ENCODE measurements at places on chromosomes 7 and 10.

DNA sequence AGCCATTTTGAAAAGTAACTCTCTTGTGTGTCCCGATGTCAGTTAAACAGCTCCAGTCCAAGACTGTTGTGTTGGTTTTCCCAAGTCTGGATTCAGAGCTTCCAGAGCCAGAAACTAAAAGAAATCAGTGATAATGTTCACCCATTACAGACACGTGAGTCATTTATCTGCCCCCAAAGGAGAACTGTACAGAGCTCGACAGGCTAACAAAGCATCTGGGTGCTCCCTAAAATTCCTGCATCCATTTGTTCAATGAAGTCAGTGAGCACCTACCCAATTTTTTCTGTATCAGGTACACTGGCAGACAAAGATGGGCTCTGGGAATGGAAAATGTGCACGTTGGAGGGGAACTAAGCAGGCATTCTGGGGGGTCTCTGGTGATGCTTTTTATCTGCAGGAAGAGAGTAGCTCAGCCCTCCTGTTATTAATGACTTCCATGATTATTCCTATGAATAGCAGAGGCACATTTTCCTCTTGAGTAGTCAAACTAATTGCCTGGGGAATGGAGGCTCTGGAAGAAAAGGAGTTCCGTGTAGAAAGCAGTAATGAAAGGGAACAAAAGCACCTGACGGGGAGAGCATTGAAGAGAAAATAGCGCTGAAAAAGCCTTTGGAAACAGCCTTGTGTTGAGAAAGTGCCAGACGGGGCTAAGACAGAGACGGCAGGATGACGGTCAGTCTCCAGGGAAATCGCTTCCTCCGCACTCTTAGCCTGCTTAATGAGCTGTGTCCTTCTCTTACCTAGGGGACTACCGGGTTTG lies 75.3 kb downstream of the GAD2 start:
- no peak for DNase-seq
- no peaks in the 10 kb centered on the region for H3K4me1 ChIP-seq
- H3K27me3 ChIP-seq, result peaks cover 14% of the 10 kb centered on the region
- H3K4me3 ChIP-seq, result no peak overlapping the region
- no peaks in the 10 kb centered on the region for H3K36me3 ChIP-seq

DNA sequence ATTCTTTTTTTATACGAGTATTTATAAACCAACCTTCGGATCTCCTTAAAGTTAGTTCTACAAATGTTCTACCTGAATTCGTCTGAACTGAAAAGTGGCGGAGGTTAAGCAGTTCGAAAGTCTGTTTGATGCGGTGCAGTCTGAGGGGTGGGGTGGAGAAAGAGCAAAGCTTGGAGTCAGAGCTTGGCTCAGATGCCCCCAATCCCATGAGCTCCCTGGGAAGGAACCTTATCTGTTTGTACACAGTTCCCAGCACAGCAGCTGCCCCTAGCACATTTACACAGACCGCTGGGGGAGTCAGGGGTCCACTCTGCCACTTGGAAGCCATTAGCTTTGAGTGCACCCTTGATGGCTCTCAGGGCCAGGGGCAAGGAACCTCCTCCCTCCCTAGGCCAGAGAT lies 30.8 kb downstream of the CPXM2 start:
- DNase-seq, result no peak
- H3K36me3 ChIP-seq, result no peaks in the 10 kb centered on the region
- no peaks in the 10 kb centered on the region for H3K27me3 ChIP-seq
- no peak overlapping the region for H3K27ac ChIP-seq
- no peaks in the 10 kb centered on the region for H3K4me1 ChIP-seq

GRCh38 chr7:514651-515598 lies 4.7 kb downstream of the PDGFA start:
- no peak overlapping the region for H3K4me3 ChIP-seq
- H3K36me3 ChIP-seq, result no peaks in the 10 kb centered on the region
- no peak overlapping the region for H3K27ac ChIP-seq
- H3K27me3 ChIP-seq, result peaks cover 54% of the 10 kb centered on the region
- H3K4me1 ChIP-seq, result peaks cover 8% of the 10 kb centered on the region

DNA sequence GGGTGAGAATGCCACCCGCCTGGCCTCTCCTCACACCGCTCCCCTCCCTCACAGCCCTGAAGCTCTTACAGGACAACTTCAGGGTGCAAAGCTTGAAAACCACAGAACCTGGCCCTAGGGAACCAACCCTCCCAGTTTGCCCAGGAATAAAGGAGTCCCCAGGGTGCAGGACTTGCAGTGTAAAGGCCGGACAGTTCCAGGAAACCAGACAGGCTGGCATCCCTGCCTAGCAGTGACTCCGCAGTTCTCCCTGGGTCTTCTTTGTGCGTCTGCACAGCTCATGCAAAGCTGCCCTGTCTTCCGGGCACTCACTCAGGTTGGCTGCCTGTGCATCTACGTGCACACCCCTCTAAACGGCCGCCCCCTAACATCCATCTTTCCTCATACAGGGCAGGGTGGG lies 36.1 kb downstream of the HSPA12A start:
- peaks cover 71% of the 10 kb centered on the region for H3K27me3 ChIP-seq
- no peaks in the 10 kb centered on the region for H3K36me3 ChIP-seq

GRCh38 chr7:23098460-23098859 lies 7.1 kb upstream of the KLHL7 start:
- H3K4me3 ChIP-seq, result no peak overlapping the region
- H3K27ac ChIP-seq, result no peak overlapping the region
- H3K4me1 ChIP-seq, result no peaks in the 10 kb centered on the region
- H3K36me3 ChIP-seq, result no peaks in the 10 kb centered on the region

DNA sequence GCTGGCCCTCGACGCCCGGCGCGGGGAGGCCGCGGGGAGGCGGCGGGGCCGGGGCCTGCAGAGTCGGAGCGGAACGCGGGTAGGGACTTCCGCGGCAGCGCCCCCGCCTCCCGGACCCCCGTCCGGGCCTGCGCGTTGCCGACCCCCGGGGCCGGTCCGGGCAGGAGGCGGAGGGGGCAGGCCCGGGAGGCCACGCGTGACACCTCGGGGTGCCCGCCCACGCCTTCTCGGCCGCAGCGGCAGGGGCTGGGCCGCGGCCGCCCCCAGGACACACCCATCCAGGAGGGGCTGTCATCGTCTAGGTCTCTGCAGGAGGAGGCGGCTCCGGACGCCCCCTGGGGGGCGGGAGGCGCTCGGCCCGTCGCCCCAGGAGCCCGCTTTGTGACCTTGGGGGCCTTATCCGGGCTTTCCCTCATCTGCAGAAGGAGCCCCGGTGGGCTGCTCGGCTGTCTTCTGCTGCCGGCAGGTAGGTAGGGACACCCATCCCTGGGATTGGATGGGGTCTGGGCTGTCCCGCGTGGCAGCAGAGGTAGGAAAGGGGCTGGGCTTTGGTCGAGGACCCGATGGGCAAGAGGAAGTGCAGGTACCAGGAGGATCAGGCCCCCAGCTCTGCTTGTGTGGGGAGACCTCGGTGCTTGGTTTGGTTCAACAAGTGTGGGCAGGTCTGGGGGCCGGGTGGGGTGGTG lies 569 bp downstream of the ZNF316 start:
- peaks cover 29% of the 10 kb centered on the region for H3K4me1 ChIP-seq
- peak overlapping the region; percentile 82 for H3K4me3 ChIP-seq
- H3K27me3 ChIP-seq, result peaks cover 9% of the 10 kb centered on the region
- H3K27ac ChIP-seq, result peak overlapping the region; percentile 87
- peaks cover 34% of the 10 kb centered on the region for H3K36me3 ChIP-seq

DNA sequence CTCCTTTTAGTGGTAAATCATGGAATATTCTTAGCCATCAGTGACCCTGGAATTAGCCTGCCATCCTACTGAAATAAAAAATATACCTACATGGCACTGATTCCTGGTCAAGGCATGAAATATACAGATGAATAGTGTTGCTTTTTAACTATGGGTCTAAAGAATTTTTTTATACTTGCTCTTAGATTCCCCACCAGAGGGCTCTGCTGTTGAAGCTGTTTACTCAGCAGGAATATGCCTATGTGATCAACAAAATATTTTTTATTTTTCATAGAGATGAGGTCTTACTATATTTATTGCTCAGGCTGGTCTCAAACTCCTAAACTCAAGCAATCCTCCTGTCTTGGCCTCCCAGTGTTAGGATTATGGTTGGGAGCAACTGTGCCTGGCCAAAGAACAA lies 13.5 kb downstream of the ZC3HC1 start:
- peaks cover 25% of the 10 kb centered on the region for H3K36me3 ChIP-seq
- no peak overlapping the region for H3K4me3 ChIP-seq
- DNase-seq, result no peak
- no peak overlapping the region for H3K27ac ChIP-seq
- no peaks in the 10 kb centered on the region for H3K4me1 ChIP-seq
- H3K27me3 ChIP-seq, result no peaks in the 10 kb centered on the region

- no peak for DNase-seq
- H3K36me3 ChIP-seq, result peaks cover 20% of the 10 kb centered on the region
- peaks cover 22% of the 10 kb centered on the region for H3K4me1 ChIP-seq
- H3K27ac ChIP-seq, result no peak overlapping the region
- H3K4me3 ChIP-seq, result no peak overlapping the region
Measured at GRCh38 chr7:2022737-2023250, 210.0 kb downstream of the MAD1L1 start.

DNA sequence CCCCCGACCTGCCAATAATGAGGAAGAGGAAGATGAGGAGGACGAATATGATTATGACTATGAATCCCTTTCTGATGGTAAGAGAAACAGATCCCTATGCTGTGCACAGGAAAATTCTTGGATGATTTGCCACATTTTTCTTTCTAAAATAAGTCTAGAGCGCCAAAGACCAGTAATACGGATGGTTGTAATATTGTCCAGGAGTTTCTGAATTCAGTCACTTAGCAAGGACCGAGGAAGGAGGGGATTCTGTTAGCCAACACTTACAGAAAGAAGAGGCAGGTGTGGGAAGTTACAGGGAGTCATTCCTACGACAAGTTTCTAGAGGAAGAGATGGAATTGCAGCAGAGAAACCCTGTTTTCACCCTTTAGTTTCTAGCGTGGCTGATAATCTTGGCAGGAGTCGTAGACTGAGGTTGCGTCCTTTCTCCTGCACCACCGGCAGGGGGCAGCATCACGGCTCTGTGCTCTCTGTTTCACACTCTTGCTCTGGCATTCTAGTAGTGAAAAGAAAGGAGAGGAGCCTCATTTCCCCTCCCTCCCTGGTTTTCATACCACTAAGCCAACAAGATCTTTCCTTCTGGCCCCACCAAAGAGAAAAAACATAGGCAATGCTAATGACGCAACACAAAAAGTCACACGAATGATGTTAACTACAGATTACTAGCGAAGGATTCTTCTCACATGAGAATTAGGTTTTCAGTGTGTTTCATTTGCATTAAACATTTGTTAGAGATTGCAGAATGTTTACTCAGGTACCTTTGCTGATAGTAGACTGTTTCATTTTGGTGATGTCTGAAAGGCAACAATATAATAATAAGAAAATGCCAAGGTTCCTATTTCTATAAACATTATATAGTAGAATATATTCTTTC lies 82.7 kb downstream of the NOC3L start:
- peak; percentile 74 for DNase-seq
- no peak overlapping the region for H3K27ac ChIP-seq
- no peaks in the 10 kb centered on the region for H3K36me3 ChIP-seq
- no peaks in the 10 kb centered on the region for H3K4me1 ChIP-seq
- no peak overlapping the region for H3K4me3 ChIP-seq

- no peaks in the 10 kb centered on the region for H3K36me3 ChIP-seq
- peaks cover 6% of the 10 kb centered on the region for H3K4me1 ChIP-seq
- peaks cover 3% of the 10 kb centered on the region for H3K27me3 ChIP-seq
- peak; percentile 5 for DNase-seq
- no peak overlapping the region for H3K4me3 ChIP-seq
Measured at GRCh38 chr10:48465860-48466521, 138.9 kb downstream of the ARHGAP22 start.

- H3K27me3 ChIP-seq, result no peaks in the 10 kb centered on the region
- H3K4me3 ChIP-seq, result no peak overlapping the region
- H3K4me1 ChIP-seq, result no peaks in the 10 kb centered on the region
- no peaks in the 10 kb centered on the region for H3K36me3 ChIP-seq
Measured at GRCh38 chr10:98878921-98879320, 356.7 kb downstream of the HPSE2 start.

DNA sequence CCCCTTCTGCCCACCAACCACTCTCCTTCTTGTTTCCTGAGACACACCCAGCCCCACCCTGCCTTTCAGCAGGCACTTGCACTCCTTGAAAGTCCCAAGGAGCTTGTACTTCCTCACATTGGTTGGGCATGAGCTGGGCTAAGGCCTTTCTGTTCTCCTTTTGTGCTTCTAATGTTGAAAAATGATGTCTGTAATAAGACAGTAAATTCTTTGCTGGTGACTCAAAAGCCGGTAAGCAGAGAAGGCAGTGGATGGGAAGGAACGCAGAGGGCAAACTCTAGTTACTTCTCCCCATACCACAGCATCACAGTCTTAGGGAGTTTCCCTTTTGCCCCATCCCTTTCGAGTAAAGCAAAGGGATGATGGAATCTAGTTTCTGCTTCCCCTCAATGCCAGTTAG lies 185.6 kb downstream of the PLXNA4 start:
- DNase-seq, result no peak
- peaks cover 4% of the 10 kb centered on the region for H3K36me3 ChIP-seq
- peaks cover 25% of the 10 kb centered on the region for H3K4me1 ChIP-seq
- H3K27ac ChIP-seq, result no peak overlapping the region

GRCh38 chr10:133049639-133050038 lies 38.1 kb upstream of the ADGRA1 start:
- H3K27ac ChIP-seq, result no peak overlapping the region
- H3K36me3 ChIP-seq, result no peaks in the 10 kb centered on the region
- no peaks in the 10 kb centered on the region for H3K4me1 ChIP-seq
- H3K4me3 ChIP-seq, result no peak overlapping the region

- H3K4me3 ChIP-seq, result no peak overlapping the region
- H3K27ac ChIP-seq, result no peak overlapping the region
- H3K4me1 ChIP-seq, result no peaks in the 10 kb centered on the region
Measured at GRCh38 chr10:130456616-130457015, 320.4 kb downstream of the GLRX3 start.

GRCh38 chr7:149580328-149580727 lies 82.7 kb upstream of the ZNF746 start:
- H3K4me1 ChIP-seq, result peaks cover 19% of the 10 kb centered on the region
- H3K27ac ChIP-seq, result peak overlapping the region; percentile 87
- peaks cover 4% of the 10 kb centered on the region for H3K27me3 ChIP-seq
- no peak overlapping the region for H3K4me3 ChIP-seq
- H3K36me3 ChIP-seq, result peaks cover 76% of the 10 kb centered on the region

GRCh38 chr7:152556013-152556755 lies 119.8 kb downstream of the XRCC2 start:
- H3K27ac ChIP-seq, result no peak overlapping the region
- no peaks in the 10 kb centered on the region for H3K36me3 ChIP-seq
- H3K4me1 ChIP-seq, result no peaks in the 10 kb centered on the region
- DNase-seq, result no peak
- H3K4me3 ChIP-seq, result no peak overlapping the region

DNA sequence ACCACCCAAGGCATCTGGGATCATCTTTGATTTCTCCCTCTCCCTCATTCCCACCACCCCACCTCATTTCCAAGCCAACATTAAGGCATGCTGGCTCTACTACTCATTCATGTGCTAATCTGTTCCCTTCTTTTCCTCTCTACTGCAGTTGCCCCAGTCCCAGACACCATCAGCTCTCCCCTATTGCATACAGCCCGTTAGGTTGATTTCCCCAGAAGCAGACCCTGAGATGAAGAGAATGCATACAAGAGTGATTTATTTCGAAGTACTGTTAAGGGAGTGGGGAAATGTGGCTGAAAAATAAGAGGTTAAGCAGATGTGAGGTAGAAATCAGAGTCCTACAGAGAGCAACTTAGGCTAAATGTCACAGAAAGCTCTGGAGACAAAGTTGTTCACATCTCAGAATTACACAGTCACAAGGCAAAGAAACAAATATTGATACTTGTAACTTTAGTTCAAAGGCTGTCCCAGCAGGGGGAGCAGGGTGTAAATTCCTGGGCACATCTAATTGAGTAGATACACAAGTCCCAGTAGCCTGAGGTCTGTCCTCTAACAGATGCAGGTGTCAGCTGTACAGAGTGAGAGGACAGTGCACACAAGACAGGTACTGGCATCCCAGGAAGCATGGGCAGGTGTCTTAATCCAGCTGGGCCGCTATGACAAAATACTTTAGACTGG lies 20.9 kb downstream of the AKR1D1 start:
- H3K27me3 ChIP-seq, result no peaks in the 10 kb centered on the region
- no peak overlapping the region for H3K4me3 ChIP-seq
- no peaks in the 10 kb centered on the region for H3K4me1 ChIP-seq
- H3K36me3 ChIP-seq, result no peaks in the 10 kb centered on the region
